Panc1 (cell line): ENCODE measurements at places on chromosomes 5 and 9.

- DNase-seq, result no peak
Observed at GRCh38 chr5:153659039-153659736, 168.7 kb downstream of the GRIA1 start.

DNA sequence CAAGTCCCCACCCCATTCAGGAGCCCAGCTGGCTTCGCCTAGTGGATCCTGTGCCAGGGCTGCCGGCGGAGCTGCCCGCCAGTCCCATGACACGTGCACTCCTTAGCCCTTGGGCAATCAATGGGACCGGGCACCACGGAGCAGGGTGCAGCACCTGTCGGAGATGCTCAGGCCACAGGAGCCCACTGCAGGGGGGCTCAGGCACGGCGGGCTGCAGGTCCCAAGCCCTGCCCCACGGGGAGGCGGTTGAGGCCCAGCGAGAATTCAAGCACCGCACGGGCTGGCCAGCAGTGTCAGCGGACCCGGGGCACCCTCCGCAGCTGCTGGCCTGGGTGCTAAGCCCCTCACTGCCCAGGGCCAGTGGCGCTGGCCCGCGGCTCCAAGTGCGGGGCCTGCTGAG lies 969.7 kb upstream of the CDH10 start:
- no peak for DNase-seq

DNA sequence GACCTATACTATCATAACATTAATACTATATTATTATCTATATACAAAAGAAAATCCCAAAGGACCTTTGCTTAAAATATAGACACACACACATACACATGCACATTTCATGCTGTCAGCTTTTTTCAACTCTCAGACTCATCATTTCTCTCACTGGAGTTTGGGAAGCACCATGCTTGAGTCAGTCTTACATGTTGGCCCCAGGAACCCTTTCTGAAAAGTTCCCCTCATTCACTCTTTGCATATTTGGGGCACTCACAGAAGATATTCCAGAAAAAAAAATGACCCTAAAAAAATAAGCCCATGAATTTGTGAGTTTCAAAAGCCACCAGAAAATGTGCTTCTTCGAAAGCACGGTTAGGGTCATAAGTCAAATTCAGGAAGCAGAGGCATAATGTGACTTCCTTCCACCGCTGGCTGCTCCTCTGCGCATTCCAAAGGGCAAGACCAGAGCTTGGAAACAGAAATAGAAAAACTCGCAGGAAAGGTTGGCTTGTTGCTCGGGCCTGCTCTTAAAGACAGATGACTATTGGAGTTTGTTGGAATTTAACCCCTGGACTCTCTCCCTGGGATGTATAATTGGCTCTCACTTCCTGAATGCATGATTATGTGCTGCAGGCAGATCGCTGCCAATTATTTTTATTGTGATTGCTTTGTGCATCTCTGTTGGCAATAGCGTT lies 129.7 kb upstream of the IQGAP2 start:
- no peak for DNase-seq

DNA sequence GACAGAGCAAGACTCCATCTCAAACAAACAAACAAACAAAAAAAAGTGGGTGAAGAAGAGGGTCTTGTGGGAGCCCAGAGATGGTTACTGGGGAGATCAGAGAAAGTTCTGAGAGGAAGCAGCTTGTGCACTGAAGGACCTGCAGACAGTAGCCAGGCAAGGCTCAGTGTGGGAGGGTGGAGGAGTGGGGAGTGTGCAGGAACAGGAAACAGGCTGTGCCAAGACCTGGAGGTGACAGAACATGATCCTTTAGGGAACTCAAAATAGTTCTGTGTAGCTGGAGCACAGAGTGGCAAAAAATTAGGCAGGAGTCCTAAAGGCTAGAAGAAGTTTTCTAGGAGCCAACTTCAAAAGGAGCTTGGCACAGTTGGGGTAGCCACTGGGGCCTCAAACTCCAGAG lies 19.2 kb upstream of the NANS start:
- no peak for DNase-seq

DNA sequence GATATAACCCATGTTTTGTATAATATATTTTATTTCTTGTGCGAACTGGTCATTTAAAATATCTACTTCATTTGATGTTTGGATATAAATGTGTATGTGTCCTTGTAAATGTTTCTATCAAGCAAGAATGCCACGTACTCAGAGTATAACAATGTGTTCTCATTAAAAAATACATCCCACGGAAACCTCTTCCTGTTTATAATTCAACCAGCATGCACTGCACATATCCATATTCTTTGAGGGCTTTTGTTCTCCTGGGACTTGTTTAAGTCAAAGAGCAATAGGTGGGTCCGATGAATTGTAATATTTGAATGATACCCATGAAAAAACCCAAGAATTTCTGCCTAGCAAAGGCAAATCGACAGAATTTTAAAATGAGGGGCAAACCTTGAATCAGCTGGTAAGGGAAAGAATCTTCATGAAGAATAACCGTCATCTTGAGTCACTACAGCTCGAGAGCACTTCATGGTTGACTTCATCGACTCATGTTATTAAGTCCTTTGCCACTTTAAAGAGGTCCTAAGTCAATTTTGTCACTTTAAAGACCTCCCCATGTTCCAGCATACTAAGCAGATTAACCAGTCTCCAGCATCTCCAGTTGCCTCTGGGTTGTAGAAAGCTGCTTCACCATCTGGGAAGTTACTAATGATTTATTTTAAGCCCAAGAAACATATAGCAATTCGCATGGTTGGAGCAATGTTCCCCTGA lies 80.6 kb downstream of the NPR3 start:
- no peak for DNase-seq

DNA sequence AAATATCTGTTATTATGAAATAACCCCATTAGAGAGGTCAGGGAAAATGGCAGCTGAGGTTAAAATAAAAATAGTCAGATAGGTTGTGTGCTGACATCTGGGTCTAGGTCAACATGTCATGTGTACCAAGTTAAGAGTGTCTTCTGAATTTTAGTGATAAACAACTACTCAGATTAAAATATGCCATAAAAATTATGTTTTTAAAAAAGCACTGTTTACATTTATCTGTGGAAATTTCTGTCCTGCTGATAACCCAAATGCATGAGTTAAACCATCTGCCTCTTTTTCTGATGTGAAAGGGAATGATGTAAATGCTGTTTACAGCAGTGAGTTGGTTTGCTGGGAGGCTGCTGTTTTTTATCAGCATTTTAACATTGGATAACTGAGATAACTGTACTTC lies 361.2 kb upstream of the TARS1 start:
- no peak for DNase-seq

GRCh38 chr5:113232667-113233066 lies 202.1 kb downstream of the TSSK1B start:
- DNase-seq, result no peak

GRCh38 chr5:175288048-175288621 lies 155.8 kb downstream of the DRD1 start:
- no peak for DNase-seq

DNA sequence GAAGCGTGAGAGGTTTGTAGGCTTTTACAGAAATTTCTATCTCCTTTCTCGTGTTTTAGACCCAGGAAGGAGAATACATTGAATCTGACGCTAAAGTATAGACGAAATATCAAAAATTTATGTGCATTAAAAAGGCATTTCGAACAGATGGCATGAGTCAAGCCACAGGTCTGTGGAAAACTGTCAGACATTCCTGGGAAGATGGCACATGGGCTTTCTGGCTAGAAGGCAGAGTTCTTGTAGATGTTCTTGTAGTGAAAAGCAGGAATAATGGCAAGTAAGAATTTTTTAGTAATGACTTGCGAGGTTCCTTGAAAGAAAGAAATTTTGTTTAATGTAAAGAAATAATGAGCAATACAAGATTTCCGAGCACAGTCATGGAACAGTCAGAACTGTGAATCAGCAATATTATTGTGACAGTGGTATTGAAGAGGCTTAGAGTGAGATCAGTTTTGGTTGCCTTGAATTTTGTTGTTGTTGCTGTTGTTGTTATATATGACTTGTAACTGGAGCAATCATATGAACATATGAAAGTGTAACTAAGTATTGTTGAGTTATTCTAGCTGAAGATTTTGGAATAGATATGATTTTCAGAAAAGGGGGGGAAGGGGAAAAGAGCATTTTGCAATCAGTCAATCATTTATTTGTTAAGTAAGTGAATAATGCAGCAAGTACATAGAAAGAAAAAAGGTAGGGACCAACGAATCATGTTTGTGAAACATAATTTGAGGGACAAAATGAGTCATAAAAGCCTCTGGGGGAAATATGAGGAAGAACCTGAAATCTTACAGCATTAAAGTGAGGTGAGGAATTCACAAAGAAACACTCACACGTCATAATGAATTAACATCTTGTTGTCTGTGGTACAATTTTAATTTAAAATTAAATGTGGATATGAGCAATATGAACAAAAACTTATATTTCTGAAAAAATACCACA lies 339.0 kb upstream of the CTNND2 start:
- no peak for DNase-seq

DNA sequence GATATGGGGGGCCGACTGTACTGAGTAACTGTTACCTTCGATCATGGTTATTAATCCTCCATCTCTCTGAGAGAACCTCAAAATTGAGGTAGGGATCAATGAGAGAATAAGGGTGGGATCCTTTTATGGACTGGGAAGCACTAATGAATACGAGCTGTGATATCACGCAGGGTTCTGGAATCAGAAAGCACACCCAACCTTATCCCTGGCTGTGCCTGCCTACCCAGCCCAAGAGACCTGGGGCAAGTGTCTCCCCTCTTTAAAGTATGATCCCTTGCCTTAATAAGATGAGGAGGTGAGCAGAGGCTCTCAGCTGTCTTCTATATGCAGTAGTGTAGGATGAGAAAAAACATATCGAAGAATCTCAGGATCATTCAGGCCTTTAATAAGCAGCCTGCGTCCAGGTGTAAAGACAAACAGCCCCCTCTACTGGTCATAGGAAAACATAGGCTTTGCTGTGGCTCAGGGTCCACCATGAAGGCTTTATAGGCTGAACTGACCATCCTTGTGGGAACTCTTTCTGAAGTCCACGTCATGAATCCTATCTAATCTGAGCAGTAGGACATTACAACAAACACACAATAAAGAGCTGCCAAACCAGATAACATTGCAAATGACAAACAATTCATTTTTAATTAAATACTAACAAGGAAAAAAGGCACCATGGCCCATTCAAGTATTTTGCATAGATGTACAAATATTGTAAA lies 16.8 kb downstream of the NIPAL4 start:
- DNase-seq, result no peak

DNA sequence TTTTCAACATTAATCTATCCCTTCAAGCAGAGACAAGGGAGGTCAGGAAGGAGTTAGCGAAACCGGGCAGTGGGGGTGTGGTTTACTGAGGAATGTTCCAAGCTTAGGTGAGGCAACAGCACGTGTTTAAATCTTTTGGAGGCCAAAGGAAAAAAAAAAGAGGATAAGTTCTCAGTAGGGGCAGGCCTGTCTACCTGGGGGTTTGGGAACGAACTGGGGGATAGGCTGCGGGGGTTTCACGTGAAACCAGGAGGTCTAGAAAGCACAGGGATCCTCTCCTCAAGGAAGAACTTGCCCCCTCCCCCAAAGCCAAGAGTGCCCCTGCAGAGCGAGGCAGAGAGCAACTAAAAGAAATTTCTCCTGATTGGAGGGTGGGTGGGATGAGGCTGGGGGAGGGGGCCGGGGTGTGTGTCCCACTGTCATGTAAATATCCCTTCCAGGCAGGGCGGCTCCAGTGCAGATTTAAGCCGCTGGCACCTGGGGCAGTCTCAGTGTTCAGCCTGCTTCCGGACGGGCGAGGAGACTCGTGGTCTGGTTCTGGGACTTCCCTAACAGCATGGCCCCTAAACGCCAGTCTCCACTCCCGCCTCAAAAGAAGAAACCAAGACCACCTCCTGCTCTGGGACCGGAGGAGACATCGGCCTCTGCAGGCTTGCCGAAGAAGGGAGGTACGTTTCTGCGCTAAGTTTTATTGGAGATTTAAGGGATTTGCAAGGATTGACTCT lies 5.5 kb upstream of the SET start:
- DNase-seq, result no peak

GRCh38 chr5:142924135-142924883 lies 154.1 kb downstream of the ARHGAP26 start:
- no peak for DNase-seq

DNA sequence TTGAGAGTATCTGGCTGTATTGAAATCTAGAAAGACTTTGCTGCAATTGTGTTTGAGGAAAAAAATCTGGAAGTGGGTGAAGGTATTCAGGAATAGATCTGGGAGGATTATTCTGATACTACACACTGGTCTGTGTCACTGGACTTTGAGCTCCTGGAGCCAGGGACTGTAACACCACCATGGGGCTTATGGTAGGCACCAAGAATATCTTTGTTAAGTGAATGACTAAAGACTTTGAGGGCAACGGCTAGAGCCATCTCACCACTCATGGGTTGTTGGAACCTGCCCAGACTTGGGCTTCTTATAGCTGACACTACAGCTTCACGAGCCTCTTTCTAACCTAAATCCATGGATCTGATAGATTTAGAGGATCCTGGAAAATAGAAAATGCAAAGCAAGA lies 10.2 kb downstream of the NFX1 start:
- DNase-seq, result no peak

DNA sequence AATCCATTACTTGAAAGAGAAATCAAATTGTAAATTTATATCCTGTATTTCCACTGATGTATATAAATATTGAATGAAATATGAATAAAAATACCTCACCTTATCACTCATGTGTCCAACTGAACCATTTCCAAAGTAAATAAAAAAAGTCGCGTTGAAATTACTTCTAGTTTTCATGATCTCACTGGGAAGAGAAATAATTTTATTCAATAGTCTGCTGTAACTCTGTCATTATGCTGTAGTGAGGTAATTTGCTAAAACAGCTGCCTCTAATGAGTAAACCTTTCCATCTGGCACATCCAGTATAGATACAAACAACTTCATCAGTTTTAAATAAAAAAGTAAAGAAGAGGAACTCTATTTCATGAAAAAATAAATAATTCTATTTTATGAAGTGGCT lies 611.5 kb downstream of the ZNF608 start:
- no peak for DNase-seq

DNA sequence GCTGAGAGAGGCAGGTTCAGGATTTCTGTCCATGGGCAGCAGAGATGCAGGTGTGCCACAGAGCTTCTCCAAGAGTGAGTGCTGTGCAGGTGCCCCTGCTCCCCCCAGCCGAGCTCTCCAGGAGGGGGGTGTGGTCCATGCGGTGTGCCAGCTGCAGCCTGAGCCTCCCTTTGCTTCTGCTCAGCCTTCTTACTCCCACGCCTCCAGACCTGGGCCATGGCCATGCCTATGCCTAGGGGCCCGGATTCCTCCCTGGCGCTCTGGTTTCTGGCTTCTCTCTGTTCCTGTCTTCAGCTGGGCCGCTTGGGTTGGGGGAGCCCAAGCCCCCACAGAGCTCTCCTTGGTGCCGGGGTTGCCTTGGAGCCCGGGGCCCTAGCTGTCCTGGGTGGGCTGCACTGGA lies 133.3 kb downstream of the CACNA1B start:
- DNase-seq, result no peak

- DNase-seq, result no peak
Observed at GRCh38 chr9:132670457-132671391, at the start of gene GTF3C4. Gene GTF3C4 (plus strand): TSS chr9:132670464. CDS start chr9:132670599, 135 bp downstream.

DNA sequence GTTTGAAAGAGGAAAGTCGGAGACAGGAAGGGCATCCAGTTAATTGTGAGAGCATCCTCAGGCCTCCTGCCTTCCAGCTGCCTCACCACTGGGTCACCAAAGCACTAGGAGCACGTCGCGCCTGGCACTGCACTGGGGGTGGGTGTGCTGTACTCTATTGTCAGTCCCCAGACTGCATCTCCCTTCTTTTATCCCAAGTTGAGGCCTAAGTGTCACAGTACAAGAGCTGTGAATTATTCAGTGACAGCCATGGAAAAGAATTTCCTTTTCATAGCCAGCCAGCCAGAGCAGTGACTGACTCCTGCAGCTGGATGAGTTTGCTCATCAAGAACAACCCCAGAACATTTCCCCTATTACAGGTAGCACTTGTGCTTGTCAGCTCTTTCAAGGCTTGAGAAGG lies 16.3 kb downstream of the CLTA start:
- DNase-seq, result no peak
